ENCODE measurements at places on chromosomes 11 and 22.

GRCh38 chr11:12239396-12239795, 129.0 kb downstream of the MICAL2 start:
- no peak for DNase-seq

GRCh38 chr11:67648140-67648795, 2.3 kb downstream of the ACY3 start:
- DNase-seq, result no peak

GRCh38 chr11:98549571-98549970, 471.2 kb upstream of the CNTN5 start:
- no peak for DNase-seq

DNA sequence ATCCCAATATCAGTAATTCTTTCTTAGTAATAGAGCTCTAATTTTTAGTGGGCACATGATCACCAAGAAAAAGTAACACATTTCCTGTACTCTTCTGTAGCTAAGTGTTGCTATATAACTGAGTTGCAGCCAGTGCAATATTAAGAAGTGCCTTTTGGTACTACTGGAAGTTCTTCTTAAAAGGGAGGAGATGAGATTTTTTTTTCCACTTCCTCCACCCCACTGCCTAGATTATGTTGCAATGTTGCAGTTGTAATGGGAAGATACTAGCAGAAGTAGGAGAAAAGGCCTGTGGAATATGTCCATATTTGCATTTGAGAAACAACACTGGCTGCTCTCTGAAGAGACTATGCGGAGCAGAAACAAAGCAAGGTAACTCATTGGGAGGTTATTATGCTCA, 280.6 kb upstream of the ANO5 start:
- no peak for DNase-seq

GRCh38 chr11:110710628-110711381, 1.4 kb downstream of the ARHGAP20 start:
- no peak for DNase-seq

- DNase-seq, result no peak
Observed at GRCh38 chr11:10314199-10315072, 9.6 kb downstream of the ADM start.

- no peak for DNase-seq
Observed at GRCh38 chr11:57377107-57377506, 3.8 kb downstream of the PRG3 start.

DNA sequence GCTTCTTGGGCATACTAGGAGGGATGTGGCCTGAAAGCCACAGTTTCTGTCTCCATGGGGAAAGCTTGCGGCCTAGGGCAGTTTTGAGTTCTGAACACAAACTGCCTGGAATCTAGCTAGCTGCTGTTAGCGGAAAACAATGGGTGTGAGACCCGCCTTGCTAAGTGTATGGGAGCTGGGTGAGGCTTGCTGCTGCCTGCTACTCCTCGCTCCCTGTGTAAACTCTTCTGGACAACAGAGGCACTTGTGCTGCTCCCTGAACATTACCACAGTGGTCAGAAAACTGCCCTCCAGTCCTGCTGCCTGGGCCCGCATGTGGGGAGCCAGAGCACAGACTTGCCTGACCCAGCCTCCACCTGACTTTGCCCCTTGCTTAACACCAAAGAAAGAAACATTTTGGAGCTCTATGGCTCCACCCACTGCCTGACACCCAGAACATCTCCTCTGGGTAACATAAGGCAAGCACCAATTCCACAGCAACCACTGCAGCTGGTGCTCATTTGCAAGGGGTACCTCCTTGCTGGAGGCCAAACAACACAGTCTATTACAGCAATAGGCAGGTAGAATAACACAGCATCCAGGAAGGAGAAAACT, 766.3 kb upstream of the RAG2 start:
- no peak for DNase-seq

- DNase-seq, result no peak
Observed at GRCh38 chr11:55658608-55659007, 3.4 kb upstream of the OR4C6 start.

GRCh38 chr22:47474895-47475294, 712.4 kb downstream of the TBC1D22A start:
- peak; percentile 68 for DNase-seq

DNA sequence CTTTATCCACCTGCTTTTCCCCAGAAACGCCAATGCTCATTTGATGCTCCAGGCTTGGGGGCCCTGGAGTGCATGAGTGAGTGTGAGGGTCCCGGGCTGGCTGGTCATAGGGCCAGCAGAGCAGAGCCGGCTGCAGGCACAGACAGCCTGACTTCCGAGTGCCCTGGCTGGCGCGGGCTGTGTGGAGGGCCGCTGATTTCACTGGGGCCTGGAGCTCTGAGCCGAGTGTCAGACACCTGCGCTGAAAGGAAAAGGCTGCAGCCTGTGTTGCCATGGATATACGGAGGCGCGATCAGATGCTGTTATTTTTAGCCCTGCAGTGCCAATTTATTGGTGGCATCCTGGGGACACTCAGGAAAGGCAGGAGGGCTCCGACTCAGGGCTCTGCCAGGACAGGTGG, 87.6 kb downstream of the ST3GAL4 start:
- DNase-seq, result no peak

GRCh38 chr22:23608583-23608982, 23.5 kb downstream of the DRICH1 start:
- DNase-seq, result no peak

DNA sequence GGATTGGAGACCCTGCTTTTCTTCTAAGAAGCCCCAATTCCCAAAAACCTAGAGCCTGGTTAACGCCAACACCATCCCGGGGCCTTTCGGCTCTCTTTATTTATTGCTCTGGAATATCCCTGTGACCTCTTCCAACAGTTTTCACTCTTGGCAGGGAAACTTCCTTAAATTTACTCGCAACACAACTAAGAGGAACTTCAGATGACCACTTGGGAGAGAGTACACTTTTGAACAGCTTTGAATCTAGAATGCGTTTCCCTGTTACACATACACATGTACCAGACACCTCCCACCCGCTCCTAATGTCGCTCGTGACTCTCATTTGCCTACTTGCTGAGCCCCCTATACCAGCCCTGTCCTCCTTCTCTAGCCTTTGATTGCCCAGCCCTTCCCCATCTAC, 19.4 kb downstream of the TUBA8 start:
- no peak for DNase-seq

DNA sequence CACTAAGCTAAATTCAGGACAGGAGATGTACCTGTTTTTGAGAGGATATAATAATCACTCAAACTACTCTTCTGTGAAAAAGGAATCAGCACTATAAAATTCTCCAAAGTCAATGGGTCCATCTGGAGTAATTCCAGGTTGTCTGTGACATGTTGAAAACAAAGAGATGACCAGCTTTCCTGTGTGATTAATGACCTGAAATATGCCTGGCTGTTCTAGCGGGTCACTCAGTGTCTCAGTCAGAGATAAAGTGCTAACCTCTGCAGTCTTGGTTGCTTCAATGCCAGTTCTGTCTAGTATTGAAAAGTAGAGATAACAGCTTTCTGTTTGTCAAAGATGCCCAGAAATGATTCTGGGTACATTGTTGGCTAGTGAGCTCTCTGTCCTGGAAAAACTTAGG, 722.6 kb upstream of the TENM4 start:
- DNase-seq, result no peak

- no peak for DNase-seq
Observed at GRCh38 chr22:36911887-36912661, 1.4 kb upstream of the CSF2RB start.

GRCh38 chr11:65329944-65330403, 3.7 kb upstream of the DPF2 start:
- peak; percentile 97 for DNase-seq

GRCh38 chr11:60195923-60196368, 13.1 kb upstream of the MS4A6A start:
- no peak for DNase-seq

DNA sequence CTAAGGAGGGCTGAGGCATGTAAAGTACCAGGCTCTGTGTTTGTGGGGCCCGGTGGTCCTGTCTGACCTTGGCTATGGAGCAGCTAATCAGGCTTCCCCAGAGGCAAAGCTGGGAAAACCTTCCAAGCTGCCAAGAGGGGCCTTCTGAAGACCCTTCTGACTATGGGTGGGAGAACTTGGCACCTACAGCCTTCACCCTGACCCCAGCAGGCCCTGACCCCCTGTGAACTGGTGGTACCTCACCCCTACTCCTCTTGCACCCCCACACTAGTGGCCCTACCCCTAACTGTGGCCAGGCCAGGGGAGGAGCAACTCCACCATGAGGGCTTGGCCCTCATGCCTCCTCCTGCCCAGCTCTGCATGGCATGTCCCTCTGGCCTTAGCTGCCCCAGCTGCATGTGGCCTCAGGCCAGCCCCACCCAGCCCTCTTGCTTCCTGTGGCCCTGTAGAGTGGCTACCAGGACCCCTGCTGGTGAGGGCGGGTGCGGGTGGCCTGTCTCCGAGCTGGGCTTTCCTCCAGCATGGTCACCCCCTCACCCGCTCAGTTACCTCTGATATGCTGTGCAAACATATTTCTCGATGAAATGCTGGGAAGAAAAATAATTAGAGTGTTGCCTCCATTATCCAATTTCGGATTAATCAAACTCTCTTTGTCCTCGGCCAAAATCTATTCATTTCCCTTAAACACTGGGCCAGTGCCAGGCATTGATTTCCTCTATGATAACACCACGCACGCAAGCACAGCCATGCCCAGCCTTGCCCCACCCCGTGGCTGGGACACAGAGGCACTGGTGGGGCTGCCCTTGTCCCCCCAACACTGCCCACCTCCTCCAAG, 7.5 kb downstream of the GNAZ start:
- no peak for DNase-seq

DNA sequence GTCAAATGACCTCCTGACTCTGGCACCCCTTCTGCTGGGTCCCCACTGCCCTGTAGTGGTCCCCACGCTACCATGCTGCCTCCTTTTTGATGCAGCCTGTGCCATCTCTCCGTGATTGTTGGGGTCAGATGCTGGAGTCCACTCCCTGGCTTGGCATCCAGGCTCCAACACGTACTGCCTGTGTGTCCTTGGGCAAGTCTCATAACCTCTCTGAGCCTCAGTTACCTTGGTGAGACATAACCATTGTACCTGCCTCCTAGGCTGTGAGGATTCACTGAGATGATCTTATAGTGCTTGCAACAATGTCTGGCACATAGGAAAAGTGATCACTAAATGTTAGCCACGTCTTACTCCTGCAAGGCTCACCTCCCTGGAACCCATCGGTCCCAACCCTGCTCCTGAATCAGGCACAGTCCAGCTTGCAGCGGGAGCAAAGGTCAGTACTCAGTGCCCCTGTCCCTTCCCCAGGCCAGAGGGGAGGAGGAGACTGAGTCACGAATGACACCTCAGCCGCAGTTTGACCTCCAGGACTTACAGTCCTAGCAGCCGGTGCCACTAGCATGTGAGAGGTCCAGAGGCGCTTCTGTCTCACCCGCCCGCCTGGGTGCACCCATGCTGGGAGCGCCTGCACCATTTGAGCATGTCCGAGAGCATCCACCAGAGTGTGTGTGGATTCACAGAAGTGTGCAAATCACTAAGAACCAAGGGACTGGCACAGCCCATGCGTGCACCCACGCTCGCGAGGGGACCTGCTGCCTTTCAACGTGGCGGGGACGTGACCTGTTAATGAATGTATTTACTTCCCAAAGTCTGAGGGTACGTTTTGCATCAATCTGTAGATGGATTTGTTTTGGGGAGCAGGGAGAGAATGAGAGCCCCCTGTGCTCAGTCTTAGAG, 3.0 kb upstream of the APOA4 start:
- no peak for DNase-seq

GRCh38 chr11:10730151-10730550, 20.9 kb upstream of the CTR9 start:
- no peak for DNase-seq

DNA sequence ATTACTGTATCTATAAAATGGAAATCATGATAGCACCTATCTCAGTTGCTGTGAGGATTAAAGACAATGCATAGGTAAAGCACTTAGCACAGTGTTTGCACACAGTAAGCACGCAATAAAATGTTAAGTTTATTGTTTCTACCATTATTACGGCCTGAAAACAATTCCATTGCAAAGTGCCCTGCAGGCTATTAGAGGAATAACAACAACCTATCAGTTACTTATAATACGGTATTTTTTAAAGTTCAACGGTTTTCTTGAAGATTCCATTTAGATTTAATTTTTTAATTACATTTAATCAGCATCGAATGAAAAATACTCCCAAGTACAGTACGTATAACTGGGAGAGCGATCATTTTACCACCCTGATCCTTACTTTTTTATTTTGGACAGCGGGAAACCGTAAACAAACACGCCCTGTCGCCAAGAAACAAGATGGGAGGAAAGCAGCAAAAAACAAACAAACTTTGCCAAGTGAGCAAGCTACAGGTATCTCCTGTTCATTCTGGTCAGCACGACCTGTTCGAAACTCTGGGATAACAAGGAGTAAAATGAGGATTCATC, 893 bp downstream of the SLC36A4 start:
- DNase-seq, result no peak

- DNase-seq, result no peak
Observed at GRCh38 chr11:22657101-22657694, 9.2 kb upstream of the GAS2 start.

GRCh38 chr11:109349276-109350080, 72.5 kb upstream of the C11orf87 start:
- no peak for DNase-seq

DNA sequence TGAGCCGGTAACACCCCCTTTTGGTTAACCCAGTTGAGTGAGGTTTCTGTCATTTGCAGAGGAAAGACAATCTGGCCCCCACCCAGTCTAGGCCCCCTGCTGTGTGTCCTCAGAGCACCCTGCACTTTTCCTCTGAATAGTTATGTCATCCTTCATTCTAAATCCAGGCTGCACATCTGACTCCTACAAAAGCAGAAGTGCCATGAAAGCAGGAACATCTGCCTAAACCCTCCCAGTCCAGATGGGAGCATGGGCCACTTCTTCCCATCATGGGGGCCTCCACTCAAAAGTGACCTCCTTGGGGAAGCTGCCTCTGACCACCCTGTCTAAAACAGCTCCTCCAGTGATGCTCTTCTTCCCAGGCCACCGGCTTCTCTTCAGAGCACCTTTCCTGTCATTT, 53.7 kb upstream of the HMGXB4 start:
- no peak for DNase-seq

- no peak for DNase-seq
Observed at GRCh38 chr11:109828387-109828786, 264.8 kb upstream of the ZC3H12C start.

DNA sequence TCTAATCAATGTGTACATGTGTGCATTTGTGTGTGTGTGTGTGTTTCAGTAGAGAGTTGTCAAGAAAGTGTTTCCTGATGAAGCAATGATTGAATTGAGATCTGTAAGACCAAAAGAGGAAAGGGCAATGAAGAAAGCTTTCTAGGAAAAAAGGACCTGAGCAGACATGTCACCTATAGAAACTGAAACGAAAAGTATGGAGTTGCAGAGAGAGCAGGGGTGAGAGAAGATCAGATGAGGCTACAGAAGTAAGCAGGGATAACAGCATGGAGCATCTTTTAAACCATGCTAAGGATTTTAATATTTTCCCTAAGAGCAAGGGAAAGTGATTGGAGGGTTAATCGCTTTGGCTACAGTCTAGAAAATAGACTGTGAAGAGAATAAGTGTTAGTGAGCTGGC, 1459.4 kb upstream of the TENM4 start:
- no peak for DNase-seq
